ENCODE measurements at places on chromosomes 11 and 22.

DNA sequence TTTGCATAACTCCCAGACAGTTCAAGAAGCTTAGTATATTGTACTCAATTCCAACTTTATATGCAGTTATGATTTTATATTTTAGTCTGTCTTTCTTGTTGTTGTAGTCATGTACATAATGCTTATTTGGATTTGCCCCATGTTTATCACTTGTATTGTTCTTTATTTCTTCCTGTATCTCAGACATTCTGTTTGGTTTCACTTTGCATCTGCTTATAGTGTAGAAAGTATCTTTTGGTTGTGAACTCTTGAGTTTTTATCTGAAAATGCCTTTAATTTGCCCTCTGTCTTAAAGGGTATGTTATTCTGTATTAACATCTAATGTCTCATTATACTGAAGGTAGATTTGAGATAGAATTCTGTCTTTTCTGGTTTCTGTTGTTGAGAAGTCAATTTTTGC is 275.4 kb downstream of the DYNC2H1 start:
- DNase-seq: no peak

DNA sequence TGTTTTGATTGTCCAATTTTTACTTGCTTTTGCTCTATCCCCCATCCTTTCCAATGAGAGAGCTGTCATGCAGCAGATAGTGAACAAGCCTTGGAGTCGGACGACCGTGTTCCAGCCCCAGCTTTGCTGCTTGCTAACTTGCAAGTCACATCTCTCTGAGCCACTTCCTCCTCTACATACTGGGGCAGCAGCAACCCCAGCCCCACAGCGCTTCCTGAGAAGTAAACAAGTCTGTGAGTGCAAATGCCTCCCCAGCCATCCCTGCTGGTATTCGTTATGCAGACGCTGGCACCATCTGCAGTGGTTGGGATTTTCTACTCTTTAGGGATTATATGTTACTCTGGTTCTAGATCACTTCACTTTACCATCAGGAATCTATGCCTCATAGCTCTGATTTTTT is 35.0 kb downstream of the TPBGL start:
- no peak for DNase-seq

- peak; percentile 35 for DNase-seq
Measured at GRCh38 chr22:43388420-43388851, 23.4 kb upstream of the MPPED1 start.

DNA sequence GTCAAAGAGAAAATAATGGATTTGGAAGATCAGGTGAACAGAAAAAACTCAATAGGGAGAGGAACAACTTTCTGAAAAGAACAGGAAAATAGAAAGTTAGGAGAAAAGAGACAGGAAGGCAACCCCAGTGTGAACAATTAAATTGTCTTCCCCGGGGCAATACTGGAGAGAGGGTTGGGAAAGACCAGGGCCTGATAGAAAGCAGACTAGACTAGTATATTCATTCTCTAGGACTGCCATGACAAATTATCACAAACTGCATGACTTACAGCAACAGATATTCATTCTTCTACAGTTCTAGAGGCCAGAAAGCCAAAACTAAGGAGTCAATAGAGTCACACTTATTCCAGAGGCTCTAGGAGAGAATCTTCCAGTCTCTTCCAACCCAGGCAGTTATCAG is 482.8 kb downstream of the SOX6 start:
- no peak for DNase-seq

DNA sequence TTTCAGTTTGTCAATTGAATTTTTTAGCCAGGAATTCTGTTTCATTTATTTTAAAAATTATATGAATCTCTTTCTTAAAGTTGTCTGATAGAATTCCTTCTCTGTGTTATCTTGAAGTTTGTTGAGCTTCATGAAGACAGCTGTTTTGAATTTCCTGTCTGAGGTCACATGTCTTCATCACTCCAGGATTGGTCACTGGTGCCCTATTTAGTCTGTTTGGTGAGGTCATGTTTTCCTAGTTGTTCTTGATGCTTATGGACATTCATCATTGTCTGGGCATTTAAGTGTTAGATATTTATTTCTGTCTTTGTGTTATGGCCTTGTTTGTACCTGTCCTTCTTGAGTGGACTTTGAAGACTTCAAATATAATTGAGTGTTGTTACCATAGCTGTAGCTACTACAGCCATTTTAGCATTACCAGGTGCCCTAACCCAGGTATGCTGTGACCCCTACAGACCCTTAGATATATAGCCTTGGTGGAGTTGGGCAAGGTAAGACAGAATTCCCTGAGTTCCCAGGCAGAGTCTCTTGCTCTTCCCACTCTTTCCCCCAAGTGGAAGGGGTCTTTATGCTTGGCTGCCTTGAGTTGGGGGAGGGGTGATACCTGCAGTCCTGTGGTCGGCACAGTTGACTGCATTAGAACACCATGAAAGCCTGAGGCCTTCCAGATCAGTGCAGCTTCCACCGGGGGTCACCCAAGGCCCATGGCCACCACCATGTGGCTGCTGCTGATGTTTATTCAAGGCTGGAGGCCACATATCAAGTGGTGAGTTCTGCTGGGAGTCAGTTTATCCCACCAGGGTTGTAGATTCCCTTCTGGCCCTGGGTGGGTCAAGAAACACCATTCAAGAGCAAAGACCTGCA is 229.6 kb downstream of the DYNC2H1 start:
- DNase-seq: no peak

Data from A172 (cell line).